ENCODE measurements at places on chromosomes 13 and 19.
A peak's percentile ranks its signal among the peaks of the same experiment; 100 is the strongest.

DNA sequence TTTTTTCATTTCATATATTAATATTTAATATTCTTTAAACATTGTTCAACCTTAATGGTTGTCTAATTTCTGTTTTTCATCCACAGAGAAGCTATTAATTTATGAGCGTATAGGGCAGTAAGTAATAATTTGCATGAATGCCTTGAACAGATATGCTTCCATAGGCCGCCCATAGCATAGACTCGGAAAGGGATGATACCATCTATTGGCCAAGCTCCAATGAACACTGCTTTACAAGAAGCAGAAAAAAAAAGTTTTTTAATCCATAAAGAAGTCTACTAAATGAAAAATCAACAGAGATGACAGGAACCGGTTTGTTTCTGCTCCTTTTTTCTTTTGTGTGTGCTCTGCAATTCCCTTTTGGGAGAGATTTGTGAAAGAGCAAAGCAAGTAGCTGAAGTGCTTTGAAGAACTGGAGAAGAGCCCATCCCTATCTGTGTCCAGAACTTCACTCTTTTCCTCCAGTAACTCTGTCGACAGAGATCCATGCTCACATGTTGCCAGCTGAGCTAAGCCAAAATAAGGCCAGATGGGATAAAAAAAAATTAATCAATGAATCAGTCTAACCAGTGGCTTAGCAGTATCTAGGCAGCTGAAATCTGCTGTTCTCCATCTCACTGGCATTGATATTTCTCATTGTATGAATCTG is 215.9 kb upstream of the SOX21 start:
- no peak for DNase-seq

GRCh38 chr19:16714702-16715287 is 4.9 kb upstream of the NWD1 start:
- DNase-seq = peak; percentile 22

- DNase-seq = no peak
Observed at GRCh38 chr13:100438059-100438788, 150.4 kb downstream of the GGACT start.

DNA sequence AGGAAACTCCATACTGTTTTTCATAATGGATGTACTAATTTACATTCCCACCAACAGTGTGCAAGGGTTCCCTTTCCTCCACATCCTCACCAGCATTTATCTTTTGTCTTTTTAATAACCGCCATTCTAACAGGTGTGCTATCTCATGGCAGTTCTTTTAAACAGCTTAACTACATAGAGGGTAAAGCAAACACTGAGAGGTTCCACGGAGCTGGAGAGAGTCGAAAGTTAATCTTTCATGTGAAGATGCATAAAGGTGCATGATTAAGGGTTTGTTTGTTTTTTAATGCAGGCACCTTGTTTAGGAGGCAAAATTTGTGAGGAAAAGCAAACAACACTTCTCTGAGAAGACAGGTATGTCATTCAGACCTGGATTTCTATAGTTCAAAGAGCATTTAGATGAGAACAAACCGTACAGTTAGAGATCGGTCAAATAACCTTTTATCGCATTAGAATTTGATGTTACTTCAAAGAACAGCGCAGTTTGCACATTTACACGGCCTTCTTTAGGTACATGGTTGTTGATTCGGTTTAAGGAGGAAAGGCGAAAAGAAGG is 193.9 kb downstream of the RBM26 start:
- DNase-seq = no peak

- DNase-seq = no peak
Observed at GRCh38 chr19:6821639-6822310, 49.3 kb downstream of the VAV1 start.

GRCh38 chr13:110211046-110211445 is 95.9 kb downstream of the COL4A1 start:
- no peak for DNase-seq
